ENCODE measurements at places on chromosomes 5 and 9.

DNA sequence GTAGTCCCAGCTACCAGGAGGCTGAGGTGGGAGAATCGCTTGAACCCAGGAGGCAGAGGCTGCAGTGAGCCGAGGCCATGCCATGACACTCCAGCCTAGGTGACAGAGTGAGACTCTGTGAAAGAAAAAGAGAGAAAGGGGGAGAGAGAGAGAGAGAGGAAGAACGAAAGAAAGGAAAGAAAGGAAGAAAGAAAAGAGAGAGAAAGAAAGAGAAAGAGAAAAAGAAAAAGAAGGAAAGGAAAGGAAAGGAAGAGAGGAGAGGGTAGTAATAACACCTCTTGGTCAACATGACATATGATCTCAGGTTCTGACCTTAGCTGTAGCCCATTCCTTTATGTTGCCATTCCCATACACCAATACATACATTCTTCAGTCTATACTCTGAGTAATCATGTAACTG lies 14.1 kb downstream of the FBXW11 start:
- DNase-seq = no peak

- no peak for DNase-seq
These were observed 149.9 kb upstream of the FBN2 start for GRCh38 chr5:128687930-128688329.

DNA sequence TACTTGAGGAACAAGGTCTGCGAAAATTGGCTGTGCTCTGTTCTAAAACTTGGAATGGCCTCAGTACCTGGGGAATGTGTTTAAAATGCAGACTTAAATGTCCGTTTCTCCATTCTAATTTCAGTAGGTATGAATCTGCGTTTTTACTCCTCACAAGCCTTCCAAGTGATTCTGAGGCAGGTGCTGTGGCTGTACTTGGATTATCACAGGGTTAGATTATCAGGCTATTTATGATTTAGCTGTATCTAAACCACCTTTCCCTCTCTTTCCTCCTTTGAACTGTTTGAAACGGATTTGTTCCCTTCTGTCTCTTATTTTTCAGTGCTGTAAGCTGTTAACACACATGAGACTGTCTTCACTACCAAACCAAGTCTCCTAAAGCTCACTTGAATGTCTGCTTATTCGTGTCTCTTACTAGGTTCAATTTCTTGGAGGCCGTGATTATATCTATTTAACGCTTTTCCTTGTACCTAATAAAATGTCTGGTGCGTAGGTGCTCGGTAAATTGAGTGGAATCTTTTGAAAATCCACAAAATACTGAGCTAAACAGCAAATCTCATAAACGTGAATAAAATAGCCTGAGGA lies 714 bp upstream of the CETN3 start:
- DNase-seq = no peak

DNA sequence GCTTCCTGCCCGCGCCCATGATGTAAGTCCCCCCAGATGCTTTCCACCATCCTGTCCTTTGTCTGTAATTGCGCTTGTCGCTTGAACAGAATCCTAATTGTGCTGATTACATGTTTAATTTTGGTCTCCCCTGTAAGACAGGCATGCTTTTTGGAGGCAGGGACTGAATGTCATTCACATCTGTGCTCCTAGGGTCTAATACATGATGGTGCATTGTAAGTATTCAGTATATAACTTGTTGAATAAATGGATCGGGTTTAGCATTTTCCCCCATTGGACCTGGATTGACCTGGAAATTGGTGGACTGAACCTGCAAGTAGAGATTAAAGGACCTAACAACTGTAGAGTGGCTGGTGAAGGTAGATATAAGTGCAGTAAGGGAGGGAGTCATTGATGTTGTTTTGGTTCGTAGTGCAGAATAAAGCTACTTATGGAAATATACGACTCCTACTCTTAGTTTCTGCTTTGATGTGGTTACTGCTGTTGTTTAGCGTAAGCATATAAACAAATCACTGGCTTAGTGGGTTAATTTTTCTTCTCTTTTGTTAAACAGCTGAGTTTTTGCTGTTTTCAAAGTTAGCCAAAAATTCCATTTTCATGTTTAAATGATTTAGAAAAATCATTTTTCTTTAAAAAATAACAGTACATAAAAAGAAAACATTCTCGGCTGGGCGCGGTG lies 57.3 kb downstream of the TRIO start:
- DNase-seq = no peak

DNA sequence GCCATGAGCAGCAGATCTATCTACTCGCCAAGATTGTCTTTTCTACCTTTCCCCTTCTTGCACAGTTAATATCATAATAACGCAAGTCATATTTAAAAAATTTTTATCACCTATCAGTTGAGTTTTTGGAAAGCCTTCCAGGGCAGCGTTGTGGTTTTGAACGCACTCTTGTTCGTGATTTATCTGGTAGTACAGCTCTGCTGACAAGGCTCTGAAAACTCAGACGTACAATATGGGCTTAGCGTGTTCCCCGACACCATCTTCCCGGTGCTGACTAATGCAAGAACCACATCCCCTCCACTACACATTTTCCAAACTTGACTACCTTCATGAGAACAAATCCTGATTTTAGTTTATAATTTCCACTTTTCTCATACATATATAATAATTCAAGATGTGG lies 1.6 kb upstream of the NFIL3 start:
- DNase-seq = no peak

GRCh38 chr9:14379280-14379679 lies 65.3 kb upstream of the NFIB start:
- no peak for DNase-seq

- no peak for DNase-seq
These were observed 191.7 kb downstream of the CDK5RAP2 start for GRCh38 chr9:120388003-120388855.

DNA sequence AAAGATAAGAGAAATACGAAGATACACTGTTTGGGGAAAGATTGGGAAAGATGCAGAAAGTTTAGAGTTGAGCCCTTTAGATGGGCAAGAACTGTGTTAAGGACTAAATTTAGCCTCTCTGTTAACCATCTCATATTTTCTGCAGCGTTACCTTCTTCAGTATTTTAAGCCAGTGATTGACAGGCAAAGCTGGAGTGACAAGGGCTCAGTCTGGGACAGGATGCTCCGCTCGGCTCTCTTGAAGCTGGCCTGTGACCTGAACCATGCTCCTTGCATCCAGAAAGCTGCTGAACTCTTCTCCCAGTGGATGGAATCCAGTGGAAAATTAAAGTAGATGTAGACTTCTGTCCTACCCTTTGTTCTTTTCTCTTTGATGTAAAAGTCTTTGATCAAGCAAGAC lies 26.4 kb upstream of the LNPEP start:
- DNase-seq = no peak

DNA sequence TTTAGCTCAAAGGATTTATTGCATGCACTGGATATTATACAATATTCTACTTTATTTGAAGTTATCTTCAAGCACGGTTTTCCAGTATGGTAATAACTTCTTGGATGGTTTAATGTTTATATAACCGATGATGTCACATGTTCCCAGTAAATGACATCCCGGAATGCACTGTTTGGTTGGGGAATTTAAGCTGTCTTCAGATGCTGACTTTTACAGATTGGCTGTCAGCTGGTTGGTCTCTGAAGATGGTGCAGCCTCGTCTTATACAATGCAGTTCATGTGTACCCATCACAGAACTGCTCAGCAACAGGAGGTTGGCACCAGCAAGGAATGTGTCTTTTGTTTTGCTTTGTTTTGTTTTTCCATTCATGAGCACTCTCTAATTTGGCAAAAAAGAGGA lies 143.8 kb downstream of the PRKACG start:
- DNase-seq = no peak

GRCh38 chr5:66967826-66968262 lies 228.8 kb downstream of the CD180 start:
- no peak for DNase-seq

- DNase-seq = no peak
These were observed 2.1 kb upstream of the SCAI start for GRCh38 chr9:125145425-125145824.

DNA sequence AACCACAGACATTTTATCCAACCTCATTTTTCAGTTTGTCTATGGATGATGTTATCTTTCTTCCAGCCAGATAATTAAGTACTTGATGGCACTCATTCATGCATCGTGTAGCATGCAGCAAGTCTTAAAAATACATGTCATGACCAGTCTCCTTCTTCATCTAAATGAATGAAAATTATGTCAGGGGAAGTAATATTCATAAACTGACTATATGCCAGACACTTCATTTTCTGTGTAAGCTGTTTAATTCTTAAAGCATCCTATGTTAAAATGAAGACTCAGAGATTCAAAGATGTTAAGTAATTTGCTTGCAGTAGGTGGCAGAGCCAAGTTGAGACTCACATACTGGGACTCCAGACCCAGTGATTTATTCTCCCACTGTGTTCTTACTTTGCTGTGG lies 181.7 kb upstream of the CD180 start:
- no peak for DNase-seq

GRCh38 chr9:130214776-130215340 lies 42.7 kb downstream of the NCS1 start:
- no peak for DNase-seq

DNA sequence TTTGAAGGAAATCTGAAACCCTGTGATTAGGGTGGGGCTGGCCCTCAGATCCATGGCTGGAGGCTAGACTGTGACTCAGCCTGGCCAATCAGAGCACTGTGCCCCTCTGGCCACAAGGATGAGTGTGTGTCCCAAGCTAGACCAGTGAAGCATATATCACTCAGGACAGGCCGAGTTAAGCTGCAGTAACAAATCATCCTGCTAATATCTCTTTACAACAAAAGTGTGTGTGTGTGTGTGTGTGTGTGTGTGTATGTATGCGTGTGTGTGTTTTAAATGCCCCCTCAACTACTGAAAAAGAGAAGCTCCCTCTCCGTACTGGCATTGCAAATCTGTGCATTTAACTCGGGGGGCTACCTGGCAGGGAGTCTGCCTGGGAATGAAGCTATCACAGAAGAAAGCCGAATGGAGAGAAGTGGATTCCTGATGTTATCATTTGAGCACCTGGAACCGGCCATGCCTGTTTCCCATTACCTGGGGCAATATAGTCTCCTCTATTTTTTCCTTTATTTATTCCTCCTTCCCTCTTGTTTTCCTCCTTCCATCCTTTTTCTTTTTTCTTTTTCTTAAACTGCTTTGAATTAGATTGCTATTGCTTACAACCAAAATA lies 25.6 kb downstream of the STC2 start:
- DNase-seq = no peak

GRCh38 chr9:31445960-31446359 lies 938.5 kb upstream of the ACO1 start:
- no peak for DNase-seq

DNA sequence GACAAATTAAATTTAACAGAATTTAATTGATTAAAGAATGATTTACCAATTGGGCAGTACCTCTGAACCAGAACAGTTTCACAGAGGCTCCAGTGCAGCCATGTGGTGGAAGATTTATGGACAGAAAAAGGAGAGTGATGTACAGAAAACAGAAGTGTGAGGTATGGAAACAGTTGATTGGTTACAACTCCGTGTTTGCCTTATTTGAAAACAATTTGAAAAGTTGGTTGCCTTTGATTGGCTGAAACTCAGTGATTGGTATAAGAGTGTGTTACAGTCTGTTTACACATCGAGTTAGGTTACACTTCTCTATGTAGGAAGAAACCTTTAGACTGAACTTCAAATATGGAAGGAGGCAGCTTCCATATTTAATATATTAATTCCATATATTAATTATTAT lies 30.1 kb downstream of the KIAA1958 start:
- DNase-seq = no peak

GRCh38 chr5:135737701-135738563 lies 96.5 kb upstream of the SLC25A48 start:
- no peak for DNase-seq

GRCh38 chr9:130271473-130271872 lies 5.9 kb downstream of the HMCN2 start:
- DNase-seq = no peak
